Activated T-helper 1 cell treated with Interleukin-2 at 50 U/mL for 16 hours (primary cell): ENCODE measurements at places on chromosomes 5 and 9.
A peak's percentile ranks its signal among the peaks of the same experiment; 100 is the strongest.

DNA sequence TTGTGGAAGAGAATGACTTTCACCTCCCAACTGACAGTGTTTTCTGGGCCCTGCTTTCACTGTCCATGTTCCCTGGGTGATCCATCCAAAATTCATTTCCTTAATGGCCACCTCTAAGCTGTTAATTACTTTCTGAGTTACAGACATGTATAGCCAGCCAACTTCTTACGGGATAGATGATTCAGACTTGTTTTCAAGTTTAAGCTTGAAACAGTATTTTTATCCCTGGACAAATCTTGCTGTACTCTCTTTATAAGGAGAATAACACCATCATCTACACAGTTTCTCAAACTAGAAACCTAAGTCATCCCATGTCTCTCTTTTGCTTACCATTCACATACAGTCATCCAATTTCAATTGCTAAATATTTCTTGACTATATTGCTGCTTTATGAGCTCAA lies 6.9 kb downstream of the FAM174A start:
- no peak for DNase-seq

DNA sequence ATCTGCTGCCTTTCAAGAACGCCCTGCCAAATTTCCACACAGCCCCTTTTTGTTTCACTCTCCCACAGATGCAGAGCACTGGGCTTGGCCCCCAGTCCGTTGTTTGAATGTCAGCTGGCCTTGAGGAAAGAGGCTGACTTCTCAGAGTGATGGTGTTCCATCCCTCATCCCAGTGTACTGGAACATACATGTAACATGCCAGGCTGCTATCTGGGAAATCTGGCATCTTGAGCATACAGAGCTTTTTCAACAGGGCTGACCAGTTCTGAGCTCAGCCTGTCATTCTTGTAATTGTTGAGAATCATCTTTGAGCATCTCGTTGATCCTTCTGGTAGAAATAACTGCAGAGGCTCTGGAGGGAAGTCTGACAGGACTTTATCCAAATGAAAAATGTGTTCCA lies 2.8 kb downstream of the GALNT10 start:
- DNase-seq = no peak

DNA sequence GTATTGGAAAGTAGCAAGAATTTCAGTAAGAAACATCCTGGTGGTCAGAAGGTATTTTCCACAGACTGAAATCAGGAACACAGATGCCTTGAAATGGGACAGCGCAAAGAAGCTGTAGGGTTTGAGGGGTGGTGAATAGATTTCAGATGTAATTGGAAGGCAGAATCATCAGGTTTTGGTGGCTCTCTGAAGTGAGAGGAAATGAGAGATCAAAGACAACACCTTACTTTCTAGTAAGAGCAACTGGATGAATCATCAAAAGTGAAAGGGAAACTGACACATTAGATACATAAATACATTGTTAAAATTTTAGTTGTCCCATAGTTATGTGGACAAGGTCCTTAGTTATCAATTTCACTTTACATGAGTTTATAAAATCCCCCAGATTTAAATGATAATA lies 188.2 kb upstream of the SLC27A6 start:
- no peak for DNase-seq

DNA sequence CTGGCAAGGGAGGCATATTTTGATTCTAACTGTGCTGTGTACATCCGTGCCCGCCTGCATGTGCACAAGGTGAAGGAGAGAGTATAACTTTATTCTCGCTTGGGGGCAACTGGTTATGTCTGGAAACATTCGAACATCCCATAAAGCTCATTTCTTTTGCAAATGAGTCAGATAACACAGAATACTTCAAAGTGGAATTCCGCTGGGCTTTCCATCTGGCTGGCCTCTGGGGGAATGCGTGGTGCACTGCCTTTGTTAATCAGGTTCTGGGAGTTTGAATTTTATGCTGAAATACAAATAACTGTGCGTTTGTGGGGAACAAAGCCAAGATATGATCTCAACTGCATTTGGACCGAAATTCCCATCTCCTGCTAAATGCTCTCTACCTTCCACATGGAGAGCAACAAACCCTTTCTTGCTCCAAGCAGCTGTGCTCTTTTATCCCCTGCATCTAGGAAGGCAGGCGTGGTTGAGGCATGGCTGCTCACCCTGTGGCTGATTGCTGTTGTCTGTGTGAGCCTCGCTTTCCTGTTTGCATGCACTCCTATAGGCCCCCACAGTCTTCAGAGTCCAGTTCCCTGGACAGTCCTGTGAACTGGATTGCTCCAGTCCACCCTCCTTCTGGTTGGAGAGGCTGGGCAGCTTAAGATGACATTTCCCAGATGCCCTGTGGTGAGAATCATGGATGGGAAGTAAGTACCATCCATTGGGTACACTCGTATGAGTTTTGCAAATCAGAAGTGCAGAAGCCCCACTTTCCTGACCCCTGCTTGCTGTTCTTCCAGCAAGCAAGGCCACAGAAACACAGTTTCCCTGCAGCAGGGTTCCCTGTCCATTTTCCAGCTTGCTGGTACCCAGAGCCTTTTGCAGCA lies 82.9 kb upstream of the ALDH1B1 start:
- DNase-seq = no peak

- no peak for DNase-seq
These were observed 27.2 kb downstream of the SLC6A7 start for GRCh38 chr5:150217038-150217437.

- DNase-seq = no peak
These were observed 670 bp downstream of the CCDC171 start for GRCh38 chr9:15553528-15553898.

DNA sequence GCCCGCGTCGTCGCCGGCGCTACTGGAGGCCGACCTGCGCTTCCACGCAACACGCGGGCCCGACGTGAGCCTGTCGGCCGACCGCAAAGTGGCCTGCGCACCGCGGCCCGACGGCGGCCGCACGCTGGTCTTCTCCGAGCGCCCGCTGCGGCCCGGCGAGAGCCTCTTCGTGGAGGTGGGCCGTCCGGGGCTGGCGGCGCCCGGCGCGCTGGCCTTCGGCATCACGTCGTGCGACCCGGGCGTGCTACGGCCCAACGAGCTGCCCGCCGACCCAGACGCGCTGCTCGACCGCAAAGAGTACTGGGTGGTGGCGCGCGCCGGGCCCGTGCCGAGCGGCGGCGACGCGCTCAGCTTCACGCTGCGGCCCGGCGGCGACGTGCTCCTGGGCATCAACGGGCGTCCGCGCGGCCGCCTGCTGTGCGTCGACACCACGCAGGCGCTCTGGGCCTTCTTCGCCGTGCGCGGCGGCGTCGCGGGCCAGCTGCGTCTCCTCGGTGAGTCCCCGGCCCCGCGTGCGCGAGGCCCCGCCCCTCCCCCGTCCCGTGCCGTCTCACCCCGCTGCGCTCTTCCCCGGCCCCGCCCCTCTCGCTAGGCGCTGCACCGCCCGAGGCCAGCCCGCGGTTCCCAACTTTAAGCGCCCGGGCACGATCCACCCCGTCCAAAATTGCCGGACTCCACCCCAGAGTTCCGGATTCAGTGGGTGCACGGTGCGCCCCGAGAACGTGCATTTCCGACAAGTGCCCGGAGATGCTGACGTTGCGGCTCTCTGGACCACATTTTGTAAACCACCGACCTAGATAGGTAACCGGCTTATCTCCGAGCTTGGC lies 42.8 kb downstream of the NEURL1B start:
- DNase-seq = peak; percentile 34

- no peak for DNase-seq
These were observed 741.8 kb downstream of the CDH12 start for GRCh38 chr5:22111320-22111719.

DNA sequence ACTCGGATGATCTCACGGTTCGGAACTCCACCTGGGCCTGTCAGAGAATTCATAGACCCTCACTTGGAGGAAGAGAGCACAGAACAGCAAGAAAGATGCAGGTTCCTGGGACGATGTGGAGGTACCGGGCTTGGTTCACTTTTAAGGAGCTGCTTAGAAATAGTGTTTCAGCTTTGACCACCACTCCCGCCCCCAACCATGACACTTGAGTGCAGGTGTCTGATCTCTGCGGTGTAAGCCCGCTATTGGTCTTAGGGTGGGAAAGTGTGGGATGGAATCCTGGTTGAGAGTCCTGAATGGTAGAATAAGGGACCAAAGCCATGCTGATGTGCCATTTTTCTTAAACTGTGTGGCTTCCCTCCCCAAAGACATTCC lies 97.2 kb upstream of the LMX1B start:
- no peak for DNase-seq

- DNase-seq = no peak
These were observed 144.1 kb downstream of the MAT2B start for GRCh38 chr5:163649514-163649913.

- DNase-seq = no peak
These were observed 32.7 kb downstream of the PSD2 start for GRCh38 chr5:139828207-139828895.

- no peak for DNase-seq
These were observed 3.0 kb downstream of the ECSCR start for GRCh38 chr5:139459451-139459934.

DNA sequence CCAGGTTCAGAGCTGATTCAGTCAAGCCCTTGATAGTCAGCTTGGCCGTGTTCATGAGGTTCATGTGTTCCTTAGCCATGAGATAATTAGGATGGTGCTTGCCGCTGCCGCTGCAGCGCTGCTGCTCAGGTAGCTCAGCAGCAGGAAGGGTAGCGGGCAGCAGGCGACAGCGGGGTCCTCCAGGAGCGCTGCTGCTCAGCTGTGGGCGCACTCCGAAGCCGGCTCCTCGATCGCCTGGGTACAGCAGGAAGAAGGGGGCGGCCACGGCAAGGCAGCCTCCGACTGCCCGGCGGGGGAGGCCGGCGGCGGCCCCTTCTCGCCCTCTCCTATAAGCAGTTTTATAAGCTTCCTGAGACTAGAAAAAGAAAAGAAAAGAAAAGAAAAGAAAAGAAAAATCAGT lies 1253.6 kb downstream of the EFNA5 start:
- DNase-seq = no peak

DNA sequence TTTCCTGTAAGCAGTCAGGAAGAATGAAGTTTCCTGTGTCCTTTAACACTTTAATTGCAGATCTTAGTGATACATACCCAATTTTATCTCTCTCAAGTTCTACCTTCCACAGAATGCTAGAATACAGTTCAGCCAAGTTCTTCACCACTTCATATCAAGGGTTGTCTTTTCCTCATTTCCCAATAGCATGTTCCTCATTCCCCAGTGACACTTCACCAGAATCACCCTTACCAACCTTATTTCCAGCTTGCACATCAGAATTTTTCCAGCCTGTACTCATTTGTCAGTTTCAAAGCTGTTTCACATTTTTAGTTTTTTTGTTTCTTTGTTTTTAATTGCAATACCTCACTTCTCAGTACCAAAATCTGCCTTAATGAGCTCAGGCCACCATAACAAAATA lies 126.1 kb downstream of the ESM1 start:
- DNase-seq = no peak

DNA sequence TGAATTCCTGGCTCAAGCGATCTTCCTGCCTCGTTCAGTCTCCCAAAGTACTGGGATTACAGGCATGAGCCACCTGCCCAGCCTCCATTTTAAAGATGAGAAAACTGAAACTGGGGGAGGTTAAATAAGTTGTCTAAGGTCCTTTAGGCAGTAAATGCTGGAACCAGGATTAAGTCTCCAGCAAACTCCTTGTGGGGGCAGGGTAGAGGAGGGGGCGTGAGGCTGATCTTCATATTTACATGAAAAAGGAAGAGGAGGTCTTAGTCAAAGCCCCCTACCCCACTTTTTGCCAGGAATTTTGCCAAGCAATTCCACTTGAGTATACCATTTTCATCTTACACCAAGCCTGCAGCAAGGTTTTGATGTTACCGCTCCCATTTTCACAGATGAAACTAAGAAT lies 76.6 kb upstream of the NR4A3 start:
- no peak for DNase-seq

- peak; percentile 37 for DNase-seq
These were observed at the start of gene MVB12B for GRCh38 chr9:126326228-126327005. Gene MVB12B (plus strand): TSS chr9:126326829. CDS start chr9:126326930, 101 bp downstream.

- no peak for DNase-seq
These were observed 71.4 kb downstream of the ASTN2 start for GRCh38 chr9:117343427-117343826.

GRCh38 chr9:89071591-89071990 lies 80.3 kb downstream of the S1PR3 start:
- DNase-seq = no peak

- DNase-seq = no peak
These were observed 1.9 kb downstream of the IRGM start for GRCh38 chr5:150848271-150848670.

GRCh38 chr5:51138164-51138563 lies 245.1 kb upstream of the ISL1 start:
- no peak for DNase-seq

DNA sequence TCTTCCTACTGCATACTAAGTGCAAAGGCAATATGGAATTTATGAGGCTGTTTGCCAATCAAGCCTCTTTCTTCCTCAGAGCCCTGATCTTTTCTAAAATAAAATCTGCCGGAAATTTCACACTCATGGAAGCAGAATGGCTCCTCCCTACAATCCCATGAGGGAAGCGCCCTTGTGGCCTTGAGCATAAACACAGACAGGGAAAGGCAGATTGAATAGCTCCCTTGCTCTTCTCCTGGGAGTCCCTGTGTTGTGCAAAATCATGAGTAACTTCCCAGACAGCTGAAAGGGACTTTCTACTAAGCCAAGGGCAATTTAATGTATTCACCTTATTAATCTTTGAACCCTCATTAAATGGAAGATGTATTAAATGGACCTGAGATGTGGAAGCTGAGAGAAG lies 226.1 kb upstream of the PIK3R1 start:
- DNase-seq = no peak

- no peak for DNase-seq
These were observed 65.4 kb downstream of the TSPAN17 start for GRCh38 chr5:176712546-176713304.

DNA sequence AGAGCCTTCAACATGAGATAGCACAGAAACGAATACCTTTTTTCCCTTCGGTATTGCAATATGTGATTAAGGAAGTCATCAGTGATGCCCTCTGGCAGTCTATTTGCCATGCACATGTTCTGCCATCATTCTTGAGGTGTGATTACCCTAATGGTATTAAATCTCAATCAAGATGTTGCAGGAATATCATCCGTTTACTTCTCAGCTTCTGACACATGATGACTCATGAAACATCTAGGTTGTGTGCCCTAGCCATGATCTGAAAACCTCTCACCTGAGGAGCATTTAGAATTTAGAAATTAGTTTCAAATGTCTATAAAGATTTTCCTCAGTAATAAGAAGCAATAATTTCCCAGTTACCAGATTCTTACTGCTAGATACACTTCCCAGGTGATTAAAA lies 209.1 kb downstream of the ADGRV1 start:
- no peak for DNase-seq

DNA sequence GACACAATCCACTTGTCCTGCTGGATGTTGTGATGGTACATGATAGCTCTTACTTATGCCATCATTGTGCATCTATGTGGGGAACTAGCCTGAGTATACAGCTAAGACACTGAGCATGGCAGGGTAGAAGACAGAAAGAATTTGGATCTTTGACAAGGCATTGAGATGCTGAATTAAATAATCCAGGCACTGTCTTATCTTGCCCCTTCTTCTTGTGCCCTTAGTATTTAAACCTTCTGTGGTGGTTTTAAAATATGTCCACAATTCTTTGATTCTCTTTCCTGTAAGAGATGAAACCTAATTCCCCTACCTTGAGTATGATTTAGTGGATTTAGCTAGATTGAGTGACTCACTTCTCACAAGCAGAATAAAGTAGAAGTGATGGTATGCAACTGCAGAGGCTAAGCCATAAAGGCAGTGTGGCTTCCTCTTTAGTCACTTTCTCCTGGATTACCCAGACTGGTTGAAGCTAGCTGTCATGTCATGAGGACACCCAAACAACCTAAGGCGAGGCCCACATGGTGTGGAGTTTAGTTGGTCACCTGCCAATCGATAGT lies 174.0 kb upstream of the NREP start:
- no peak for DNase-seq

GRCh38 chr5:57311251-57311650 lies 137.4 kb downstream of the GPBP1 start:
- no peak for DNase-seq

GRCh38 chr9:21413151-21413550 lies 4.2 kb downstream of the IFNA8 start:
- no peak for DNase-seq
